ENCODE measurements at places on chromosomes 7 and 10. TPM values are rescaled to one million over a fixed set of nuclear protein-coding genes. Genes with fewer than 3 reads are reported as not detected.
A peak's percentile ranks its signal among the peaks of the same experiment; 100 is the strongest.

- DNase-seq: no peak
- H3K27ac ChIP-seq: no peak overlapping the region
- no peak overlapping the region for H3K4me3 ChIP-seq
- no peaks in the 10 kb centered on the region for H3K4me1 ChIP-seq
- H3K27me3 ChIP-seq: no peaks in the 10 kb centered on the region
These were observed 17.6 kb downstream of the ENTPD7 start for GRCh38 chr10:99676895-99677294.

GRCh38 chr10:128047351-128047750, 78.9 kb downstream of the MKI67 start:
- DNase-seq: no peak
- no peak overlapping the region for H3K4me3 ChIP-seq
- no peaks in the 10 kb centered on the region for H3K27me3 ChIP-seq
- no peak overlapping the region for H3K27ac ChIP-seq
- peaks cover 4% of the 10 kb centered on the region for H3K4me1 ChIP-seq

JCAD gene
- 10.0 TPM for polyA plus RNA-seq

GRCh38 chr7:69166979-69167516, 431.2 kb upstream of the AUTS2 start:
- no peak overlapping the region for H3K4me3 ChIP-seq
- no peaks in the 10 kb centered on the region for H3K36me3 ChIP-seq
- DNase-seq: no peak
- H3K4me1 ChIP-seq: no peaks in the 10 kb centered on the region
- no peaks in the 10 kb centered on the region for H3K27me3 ChIP-seq

DNA sequence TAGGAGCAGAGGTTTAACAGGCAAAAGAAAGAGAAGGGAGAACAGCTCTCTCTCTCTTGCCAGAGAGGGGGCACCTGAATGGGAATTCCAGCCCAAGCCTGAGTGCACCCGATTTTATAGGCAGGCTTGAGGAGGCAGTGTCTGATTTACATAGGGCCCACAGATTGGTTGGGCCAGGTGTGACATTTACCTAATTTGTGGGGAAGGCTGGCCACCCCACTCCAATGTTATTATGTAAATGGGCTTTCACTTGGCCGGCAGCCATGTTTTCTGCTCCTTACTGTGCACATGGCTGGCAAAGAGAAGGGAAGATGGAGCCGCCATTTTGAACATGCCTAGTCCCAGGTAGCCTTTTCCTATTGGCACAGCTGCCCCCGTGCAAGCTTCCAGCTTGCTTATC, 735.5 kb upstream of the AUTS2 start:
- no peak overlapping the region for H3K4me3 ChIP-seq
- no peak overlapping the region for H3K27ac ChIP-seq
- no peaks in the 10 kb centered on the region for H3K4me1 ChIP-seq
- no peaks in the 10 kb centered on the region for H3K27me3 ChIP-seq
- DNase-seq: no peak

DENND2A gene
- 55.1 TPM for polyA plus RNA-seq

DNA sequence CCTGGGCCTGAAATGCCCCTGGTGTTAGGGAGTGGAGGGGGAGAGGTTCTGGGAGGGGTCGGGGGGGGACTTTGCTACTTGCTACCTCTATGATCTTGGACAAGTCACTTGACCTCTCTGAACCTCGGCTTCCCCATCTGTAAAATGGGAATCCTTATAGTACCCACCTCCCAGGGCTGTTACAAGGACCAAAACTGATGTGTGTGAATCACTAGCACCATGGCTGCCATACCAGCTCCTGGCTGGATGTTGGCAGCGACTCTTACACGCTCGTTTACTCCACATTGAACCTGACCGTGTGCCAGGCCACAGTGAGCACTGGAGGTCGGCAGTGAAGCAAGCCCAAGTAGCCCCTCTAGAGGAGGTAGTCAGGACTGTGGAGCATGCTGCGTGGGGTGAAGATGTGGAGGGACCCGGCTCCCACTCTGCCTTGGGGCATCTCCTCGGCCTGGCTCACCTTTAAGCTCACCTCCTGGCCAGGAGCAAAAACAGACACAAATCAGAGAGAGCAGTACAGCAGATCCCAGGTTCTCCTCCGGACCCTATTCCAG, 28.9 kb downstream of the PPIF start:
- no peaks in the 10 kb centered on the region for H3K36me3 ChIP-seq
- H3K27me3 ChIP-seq: no peaks in the 10 kb centered on the region
- peaks cover 22% of the 10 kb centered on the region for H3K4me1 ChIP-seq
- no peak overlapping the region for H3K27ac ChIP-seq
- DNase-seq: no peak
- no peak overlapping the region for H3K4me3 ChIP-seq

CARD11 gene
- 1.9 TPM for polyA plus RNA-seq

- DNase-seq: no peak
- no peaks in the 10 kb centered on the region for H3K27me3 ChIP-seq
- H3K4me3 ChIP-seq: no peak overlapping the region
- H3K27ac ChIP-seq: no peak overlapping the region
- H3K4me1 ChIP-seq: no peaks in the 10 kb centered on the region
- H3K36me3 ChIP-seq: no peaks in the 10 kb centered on the region
These were observed 527.3 kb downstream of the ZNF33B start for GRCh38 chr10:42111076-42111475.

ADCYAP1R1 gene
- 7.1 TPM for polyA plus RNA-seq

PROSER2 gene
- polyA plus RNA-seq: 2.8 TPM

DNA sequence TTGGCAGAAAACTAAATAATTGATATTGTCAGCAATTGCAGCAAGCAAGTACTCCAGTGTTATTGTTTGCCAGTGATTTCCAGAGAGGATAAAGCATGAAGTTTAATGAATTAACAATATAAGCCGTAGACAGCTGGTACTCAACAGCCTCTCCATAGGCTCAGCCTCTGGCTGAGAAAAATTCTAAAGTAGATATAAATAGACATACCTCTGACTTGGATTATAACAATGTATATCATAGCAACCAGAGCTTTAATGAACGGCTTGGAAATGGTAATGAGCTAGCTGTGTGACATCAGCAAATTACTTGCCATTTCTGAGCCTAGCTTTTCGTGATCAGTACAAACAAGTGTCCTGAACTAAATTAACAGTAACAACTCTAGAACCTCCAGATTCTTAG, 1055.4 kb upstream of the AUTS2 start:
- H3K4me3 ChIP-seq: no peak overlapping the region
- no peak overlapping the region for H3K27ac ChIP-seq
- no peaks in the 10 kb centered on the region for H3K27me3 ChIP-seq
- H3K36me3 ChIP-seq: no peaks in the 10 kb centered on the region

DNA sequence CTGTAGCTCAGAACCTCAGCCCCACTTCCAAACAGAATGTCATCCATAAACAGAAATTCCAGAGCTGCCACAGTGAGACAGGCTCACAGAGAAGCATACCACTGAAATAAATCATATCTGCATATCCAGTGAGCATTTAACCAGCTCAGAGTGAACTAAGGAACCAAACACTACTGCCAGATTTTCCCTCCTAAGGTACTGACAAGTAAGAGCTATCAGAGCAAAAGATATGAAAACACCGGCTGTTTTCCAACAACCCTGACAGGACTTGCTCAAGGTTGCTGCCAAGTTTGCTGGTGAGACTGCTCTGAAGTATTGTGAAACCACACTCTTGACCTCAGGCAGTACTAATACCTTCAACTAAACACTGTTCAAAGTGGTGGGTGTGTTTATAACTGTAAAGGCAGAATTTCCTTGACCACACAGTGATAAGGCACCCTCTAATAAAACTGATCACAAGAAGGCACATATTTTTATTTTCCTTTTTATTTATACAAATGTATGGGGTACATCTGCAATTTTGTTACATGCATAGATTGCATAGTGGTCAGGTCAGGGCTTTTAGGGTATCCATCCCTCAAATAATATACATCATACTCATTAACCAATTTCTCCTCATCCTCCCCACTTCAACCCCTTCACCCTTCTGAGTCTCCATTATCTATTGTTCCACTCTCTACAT, 18.3 kb downstream of the SGMS1 start:
- H3K4me1 ChIP-seq: peaks cover 18% of the 10 kb centered on the region
- peak; percentile 72 for DNase-seq
- H3K27ac ChIP-seq: no peak overlapping the region
- H3K4me3 ChIP-seq: no peak overlapping the region

GRCh38 chr7:95395755-95396135, 430 bp downstream of the PON3 start:
- H3K27me3 ChIP-seq: no peaks in the 10 kb centered on the region
- H3K4me3 ChIP-seq: peak overlapping the region; percentile 44
- H3K36me3 ChIP-seq: no peaks in the 10 kb centered on the region
- peak overlapping the region; percentile 85 for H3K27ac ChIP-seq

POLR2J2 gene
- polyA plus RNA-seq: 3.1 TPM

PLAU gene
- 12.6 TPM for polyA plus RNA-seq

- H3K4me3 ChIP-seq: no peak overlapping the region
- H3K27me3 ChIP-seq: no peaks in the 10 kb centered on the region
- H3K27ac ChIP-seq: no peak overlapping the region
- no peaks in the 10 kb centered on the region for H3K36me3 ChIP-seq
- no peak for DNase-seq
These were observed 43.0 kb downstream of the SRPK2 start for GRCh38 chr7:105345725-105346124.

GRCh38 chr10:1227510-1228402, 171.6 kb downstream of the WDR37 start:
- no peaks in the 10 kb centered on the region for H3K36me3 ChIP-seq
- DNase-seq: no peak
- H3K27me3 ChIP-seq: no peaks in the 10 kb centered on the region
- H3K4me3 ChIP-seq: no peak overlapping the region

- DNase-seq: no peak
- no peak overlapping the region for H3K27ac ChIP-seq
- no peaks in the 10 kb centered on the region for H3K27me3 ChIP-seq
- peaks cover 8% of the 10 kb centered on the region for H3K4me1 ChIP-seq
These were observed 103.7 kb downstream of the HIP1 start for GRCh38 chr7:75635036-75635435.

TMEM213 gene
- polyA plus RNA-seq: not detected

GRCh38 chr7:81404669-81405068, 365.2 kb downstream of the HGF start:
- no peak overlapping the region for H3K27ac ChIP-seq
- H3K36me3 ChIP-seq: no peaks in the 10 kb centered on the region
- H3K27me3 ChIP-seq: no peaks in the 10 kb centered on the region
- no peak overlapping the region for H3K4me3 ChIP-seq

DNA sequence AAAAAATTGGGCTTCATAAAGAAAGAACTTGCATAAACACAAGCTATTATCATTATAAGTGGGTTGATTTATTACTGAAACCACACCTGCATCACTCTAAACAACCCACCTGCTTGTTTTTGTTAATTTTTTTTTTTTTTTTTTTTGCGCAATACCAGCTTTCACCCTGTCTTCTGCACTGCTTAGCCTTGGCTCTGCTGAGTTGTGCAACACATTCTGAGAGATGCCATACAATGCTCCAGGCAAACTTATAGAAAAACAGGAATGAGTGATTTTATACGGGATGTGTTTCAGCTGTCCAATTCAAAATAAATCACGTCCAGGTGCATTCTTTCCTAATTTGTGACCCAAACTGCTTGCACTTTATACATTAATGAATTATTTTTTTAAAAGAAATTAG, 923.6 kb downstream of the GATA3 start:
- no peaks in the 10 kb centered on the region for H3K36me3 ChIP-seq
- no peak overlapping the region for H3K27ac ChIP-seq
- no peaks in the 10 kb centered on the region for H3K27me3 ChIP-seq

DNA sequence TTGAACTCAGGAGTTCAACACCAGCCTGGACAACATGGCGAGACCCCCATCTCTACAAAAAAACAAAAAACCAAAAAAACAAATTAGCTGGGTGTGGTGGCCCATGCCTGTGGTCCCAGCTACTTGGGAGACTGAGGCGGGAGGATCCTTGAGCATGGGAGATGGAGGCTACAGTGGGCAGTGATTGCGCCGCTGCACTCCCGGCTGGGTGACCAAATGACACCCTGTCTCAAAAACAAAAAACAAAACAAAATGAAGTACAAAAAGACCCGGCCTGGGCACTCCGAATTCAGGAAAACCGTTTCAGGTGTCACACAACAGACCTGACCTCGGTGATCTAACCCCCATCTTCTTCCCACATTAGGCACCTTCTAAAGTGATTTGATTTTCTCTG, 65.5 kb downstream of the INSIG1 start:
- no peaks in the 10 kb centered on the region for H3K4me1 ChIP-seq
- no peak overlapping the region for H3K4me3 ChIP-seq
- DNase-seq: no peak
- no peaks in the 10 kb centered on the region for H3K27me3 ChIP-seq

DNA sequence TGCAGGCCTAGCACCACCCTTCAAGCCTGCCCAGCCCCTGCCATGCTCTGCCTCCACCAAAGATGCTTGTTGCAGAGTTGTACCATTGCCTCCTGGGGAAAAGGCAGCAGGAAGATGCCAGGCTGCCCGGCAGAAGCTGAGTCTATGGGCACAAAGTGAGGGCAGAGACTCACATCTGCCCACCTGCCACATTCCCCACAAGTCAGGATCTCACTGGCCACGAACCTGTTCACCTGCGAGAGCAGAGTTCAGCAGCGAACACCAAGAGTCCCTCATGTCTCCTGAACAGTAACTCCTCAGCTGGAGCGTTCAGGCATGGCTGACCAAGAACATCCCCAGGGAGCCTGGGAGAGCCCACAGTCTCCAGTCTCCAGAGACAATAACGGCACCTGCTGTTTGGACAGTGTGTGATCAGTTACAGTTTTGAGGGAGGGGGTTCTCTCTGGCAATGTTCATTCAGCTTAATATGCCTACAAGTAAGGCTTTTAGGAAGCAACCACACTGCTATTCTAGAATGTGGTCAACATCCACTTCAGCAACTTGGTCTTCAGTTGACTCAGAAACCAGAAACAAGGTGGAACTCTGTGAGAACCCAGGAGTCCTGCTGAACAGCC, 78.5 kb downstream of the GRID1 start:
- no peak for DNase-seq
- H3K27me3 ChIP-seq: no peaks in the 10 kb centered on the region
- H3K36me3 ChIP-seq: no peaks in the 10 kb centered on the region
- no peak overlapping the region for H3K4me3 ChIP-seq
- no peaks in the 10 kb centered on the region for H3K4me1 ChIP-seq

GRCh38 chr10:124935946-124936345, 6.0 kb upstream of the ZRANB1 start:
- DNase-seq: no peak
- no peaks in the 10 kb centered on the region for H3K36me3 ChIP-seq
- H3K4me1 ChIP-seq: peaks cover 5% of the 10 kb centered on the region
- H3K27me3 ChIP-seq: no peaks in the 10 kb centered on the region
- no peak overlapping the region for H3K4me3 ChIP-seq

DNA sequence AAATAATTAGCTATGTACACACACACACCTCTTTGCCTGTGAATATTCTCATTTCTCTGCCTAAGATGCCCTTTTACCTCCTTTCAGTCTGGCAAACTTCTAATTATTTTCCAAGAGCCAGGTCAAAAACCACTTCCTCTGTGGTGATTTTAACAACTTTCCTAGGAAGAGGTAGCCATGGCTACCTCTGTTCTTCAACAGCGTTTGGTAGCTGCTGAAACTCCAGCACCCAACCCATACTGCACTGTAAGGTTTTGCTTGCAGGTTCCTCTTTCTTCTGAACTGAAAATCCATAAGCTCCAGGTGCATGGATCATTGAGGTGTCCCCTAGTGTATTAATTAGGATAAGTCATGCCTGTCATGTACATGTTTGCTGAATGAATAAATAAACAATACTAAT, 25.6 kb downstream of the NRCAM start:
- H3K4me1 ChIP-seq: no peaks in the 10 kb centered on the region
- H3K27me3 ChIP-seq: no peaks in the 10 kb centered on the region
- no peak for DNase-seq
- H3K36me3 ChIP-seq: no peaks in the 10 kb centered on the region
- H3K27ac ChIP-seq: no peak overlapping the region

IFIT5 gene
- 10.6 TPM for polyA plus RNA-seq

PILRB gene
- 17.2 TPM for polyA plus RNA-seq

- H3K36me3 ChIP-seq: no peaks in the 10 kb centered on the region
- H3K4me3 ChIP-seq: no peak overlapping the region
- no peak overlapping the region for H3K27ac ChIP-seq
- H3K4me1 ChIP-seq: no peaks in the 10 kb centered on the region
These were observed 49.7 kb downstream of the NRAP start for GRCh38 chr10:113613977-113614690.
